ENCODE measurements at places on chromosomes 13 and 19.
A peak's percentile ranks its signal among the peaks of the same experiment; 100 is the strongest.

- DNase-seq = no peak
Measured at GRCh38 chr19:954672-955494, 29.0 kb downstream of the ARID3A start.

GRCh38 chr13:97948041-97948440 is 5.4 kb upstream of the IPO5 start:
- DNase-seq = no peak

DNA sequence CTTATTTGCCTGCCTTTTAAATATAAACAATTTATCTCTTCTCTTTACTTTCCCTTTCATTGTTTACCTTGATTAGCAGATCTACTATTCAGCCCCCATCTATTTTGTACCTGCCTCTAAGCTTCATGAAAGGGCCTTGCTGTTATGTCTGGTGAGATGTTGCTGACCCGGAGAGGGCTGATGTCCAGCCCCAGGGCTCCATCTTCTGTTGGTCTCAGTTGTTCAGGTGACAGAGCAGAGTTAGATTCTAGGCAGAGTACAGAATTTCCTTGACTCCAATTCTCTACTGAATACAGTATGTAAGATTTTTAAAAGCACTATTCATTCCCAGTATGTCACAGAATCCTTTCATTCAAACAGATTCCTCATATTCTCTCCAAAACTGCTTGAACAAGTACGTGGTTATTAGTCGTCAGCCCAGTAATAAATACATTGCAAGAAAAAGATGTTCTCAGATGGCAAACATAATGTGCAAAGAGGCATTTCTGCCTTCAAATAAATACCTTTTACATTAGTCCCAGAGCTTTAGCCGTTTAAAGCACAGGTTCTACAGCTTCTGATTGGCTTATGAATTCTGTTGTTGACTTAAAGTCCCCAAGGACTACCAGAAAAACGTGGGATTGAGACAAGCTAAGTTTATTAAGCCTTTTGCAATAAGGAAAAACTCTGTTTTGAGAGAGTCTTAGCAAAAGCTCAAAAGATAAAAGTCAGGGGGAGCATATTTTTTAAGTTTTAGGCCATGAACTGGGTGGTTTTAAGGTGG is 159.1 kb downstream of the GPC5 start:
- DNase-seq = no peak

DNA sequence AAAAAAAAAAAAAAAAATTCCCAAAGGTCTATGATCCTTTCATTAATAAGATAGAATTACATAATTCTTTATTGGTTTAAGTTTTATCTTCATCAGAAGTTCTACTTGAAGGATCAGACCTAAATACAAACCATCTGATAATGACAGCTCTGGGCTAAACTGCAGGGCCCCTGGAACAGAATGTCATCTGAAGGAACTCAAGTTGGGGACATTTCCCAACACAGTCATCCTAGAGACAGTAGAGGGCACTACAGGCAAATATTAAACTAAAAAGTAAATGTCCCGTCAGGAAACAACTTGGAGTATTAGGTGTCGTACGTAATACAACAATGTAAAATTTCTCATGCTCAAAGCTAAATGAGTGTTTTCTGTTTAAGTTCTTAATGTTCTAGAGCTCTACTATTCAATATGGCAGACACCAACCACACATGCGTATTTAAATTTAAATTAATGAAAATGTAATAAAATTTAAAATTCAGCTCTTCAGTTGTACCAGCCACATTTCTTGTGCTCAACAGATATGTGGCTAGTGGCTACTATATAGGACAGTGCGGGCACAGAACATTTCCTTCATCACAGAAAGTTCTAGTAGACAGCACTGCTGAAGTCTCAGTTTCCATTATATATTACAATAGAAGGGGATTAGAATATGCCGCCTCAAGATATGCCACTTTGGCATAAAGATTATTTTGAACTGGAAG is 21.8 kb upstream of the NAXD start:
- no peak for DNase-seq

GRCh38 chr19:3687774-3688706 is 12.2 kb downstream of the PIP5K1C start:
- DNase-seq = no peak

DNA sequence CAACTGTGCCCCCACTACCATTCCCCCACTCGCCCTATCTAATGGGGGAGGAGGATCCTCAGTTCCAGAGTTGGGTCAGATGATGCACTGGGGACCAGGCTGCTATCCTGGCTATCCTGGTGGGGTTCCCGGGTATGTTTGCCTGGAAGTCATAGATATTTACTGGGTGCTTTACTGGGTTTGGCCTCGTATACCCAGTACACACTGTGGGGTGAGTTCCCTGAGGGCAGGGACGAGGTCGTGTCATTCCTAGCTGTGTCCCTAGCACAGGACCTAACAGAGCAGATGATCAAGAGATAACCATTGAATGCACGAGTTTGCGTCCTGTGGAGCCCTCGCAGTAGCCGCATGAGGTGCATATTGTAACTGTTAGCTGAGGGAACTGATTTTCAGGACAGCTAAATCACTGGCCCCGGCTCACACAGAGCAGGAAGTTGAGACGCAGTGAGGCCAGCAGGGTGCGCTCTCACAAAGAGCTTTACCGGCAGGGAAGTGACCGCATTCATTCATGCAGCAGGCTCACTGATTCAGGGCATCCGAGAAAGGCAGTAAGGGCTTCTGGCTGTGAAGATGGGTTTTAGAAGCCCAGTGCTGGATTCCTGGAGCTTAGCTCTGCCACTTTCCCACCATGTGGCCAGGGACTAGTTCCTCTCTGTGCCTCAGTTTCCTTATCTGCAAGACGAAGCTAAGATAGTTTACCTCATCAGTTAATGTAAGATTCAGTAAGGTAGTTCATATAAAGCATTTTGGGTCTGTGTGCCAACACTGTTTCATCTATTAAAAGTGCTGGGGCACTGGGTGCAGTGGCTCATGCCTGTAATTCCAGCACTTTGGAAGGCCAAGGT is 6.0 kb downstream of the RUVBL2 start:
- DNase-seq = peak; percentile 62

DNA sequence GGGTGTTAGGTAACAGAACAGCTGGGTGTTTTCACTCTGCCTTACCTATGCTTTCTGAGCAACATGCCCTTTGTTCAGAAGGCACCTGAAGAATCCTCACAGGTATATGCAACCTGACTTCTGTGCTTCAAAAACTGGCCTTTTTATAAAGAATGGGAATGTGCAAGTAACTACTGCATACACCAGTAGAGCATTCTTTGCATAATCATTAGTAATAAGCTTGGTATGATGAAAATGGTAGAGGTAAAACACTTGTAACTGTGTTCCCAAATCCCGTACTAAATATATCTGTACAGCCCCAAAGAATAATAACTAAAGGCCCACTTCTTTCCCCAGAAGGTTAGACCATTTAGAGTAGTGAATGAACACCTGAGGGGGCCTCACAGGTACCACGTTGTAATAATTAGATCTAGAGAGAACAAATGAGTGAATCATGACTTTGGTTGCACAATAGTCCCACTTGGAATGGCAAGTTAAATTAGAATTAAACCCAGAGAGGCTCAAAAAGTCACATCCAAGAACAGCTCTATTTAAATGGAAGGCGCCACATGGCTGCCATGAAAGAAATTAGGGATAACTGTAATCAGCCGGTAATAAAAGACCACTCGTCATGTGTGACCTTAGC is 413.9 kb downstream of the KLF12 start:
- no peak for DNase-seq

DNA sequence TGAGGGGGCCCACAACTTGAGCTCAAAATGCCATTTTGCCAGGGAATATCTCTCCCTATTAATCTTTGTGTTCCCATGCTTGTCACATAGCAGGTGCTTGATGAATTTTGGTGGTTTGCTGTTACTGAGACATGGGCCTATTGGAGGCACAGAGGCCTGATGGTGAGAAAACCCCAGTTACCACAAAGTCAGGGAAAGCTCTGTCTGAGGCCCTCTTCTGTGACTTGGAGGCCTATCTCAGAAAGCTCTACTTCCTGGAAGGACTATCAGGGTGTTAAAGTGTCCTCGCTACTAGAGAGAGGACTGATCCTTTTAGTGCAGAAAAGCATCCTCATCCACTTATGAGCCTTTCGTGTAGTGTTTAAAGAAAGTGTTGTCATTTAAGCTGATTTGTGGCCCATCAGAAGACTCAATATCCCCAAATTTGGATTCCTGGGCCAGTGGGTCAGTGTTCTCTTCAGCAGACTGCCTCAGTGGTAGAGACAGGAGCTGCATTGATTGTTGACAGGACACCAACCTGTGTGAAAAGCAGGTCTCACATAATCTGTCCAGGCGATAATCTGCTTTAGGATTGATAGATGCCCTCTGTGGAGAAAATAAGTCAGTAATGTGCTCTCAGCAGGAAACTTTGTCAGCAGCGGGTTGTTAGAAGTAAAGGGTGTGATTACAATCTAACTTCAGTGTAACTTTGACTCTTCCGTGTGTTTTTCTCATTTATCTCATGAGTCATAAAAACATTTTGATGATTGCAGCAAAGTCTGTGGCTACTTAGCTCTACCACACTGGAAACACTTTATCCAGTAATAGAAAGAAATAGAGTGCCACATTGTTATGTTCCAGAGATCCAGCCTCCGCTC is 121.0 kb downstream of the AKAP11 start:
- DNase-seq = no peak

DNA sequence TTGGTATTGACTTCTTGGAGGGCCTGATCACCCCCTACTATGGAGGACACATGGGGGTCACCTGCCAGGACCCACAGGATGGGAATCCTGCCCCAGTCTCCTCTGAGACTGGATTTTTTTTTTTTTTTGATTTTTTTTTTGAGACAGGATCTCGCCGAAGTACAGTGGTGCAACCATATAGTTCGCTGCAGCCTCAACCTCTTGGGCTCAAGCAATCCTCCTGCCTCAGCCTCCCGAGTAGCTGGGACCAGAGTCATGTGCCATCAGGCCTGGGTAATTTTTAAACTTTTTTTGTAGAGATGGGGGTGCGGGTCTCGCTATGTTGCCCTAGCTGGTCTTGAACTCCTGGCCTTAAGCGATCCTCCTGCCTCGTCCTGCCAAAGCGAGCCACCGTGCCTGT is 14.2 kb upstream of the ADGRE5 start:
- DNase-seq = no peak

GRCh38 chr13:21698817-21699679 is 28.2 kb downstream of the FGF9 start:
- DNase-seq = no peak

DNA sequence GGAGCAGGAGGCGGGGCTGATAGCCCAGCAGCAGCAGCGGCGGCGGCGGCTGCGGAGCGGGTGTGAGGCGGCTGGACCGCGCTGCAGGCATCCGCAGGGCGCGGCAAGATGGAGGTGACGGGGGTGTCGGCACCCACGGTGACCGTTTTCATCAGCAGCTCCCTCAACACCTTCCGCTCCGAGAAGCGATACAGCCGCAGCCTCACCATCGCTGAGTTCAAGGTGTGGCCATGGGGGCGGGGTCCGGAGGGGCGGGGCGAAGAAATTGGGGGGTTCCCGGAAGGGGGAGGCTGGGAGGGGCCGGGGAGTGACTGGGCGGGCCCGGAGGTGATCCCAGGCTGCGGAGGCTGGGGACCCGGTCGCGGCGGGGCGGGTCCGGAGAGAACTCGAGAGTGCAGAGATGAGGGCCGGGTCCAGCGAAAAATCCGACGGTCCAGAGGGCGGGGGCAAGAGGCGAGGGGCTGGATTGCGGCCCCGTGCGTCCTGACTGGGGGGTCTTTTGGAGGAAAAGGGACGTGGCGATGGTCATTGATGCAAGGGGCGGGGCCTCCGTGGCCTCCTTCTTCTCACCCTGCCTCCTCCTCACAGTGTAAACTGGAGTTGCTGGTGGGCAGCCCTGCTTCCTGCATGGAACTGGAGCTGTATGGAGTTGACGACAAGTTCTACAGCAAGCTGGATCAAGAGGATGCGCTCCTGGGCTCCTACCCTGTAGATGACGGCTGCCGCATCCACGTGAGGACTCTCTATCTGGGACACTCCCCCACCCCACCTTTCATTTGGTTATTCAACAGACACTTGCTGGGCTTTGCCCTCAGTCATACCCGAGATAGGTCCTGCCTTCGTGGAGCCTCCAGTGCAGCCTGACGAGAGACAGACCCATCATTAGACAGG is at the start of gene TBCB:
Gene TBCB (plus strand): TSS at position 16 of the 891 bp plus-strand sequence. CDS start 93 bp downstream, at position 109.
- DNase-seq = peak; percentile 86

Data from stimulated activated CD8-positive, alpha-beta memory T cell treated with anti-CD3 and anti-CD28 coated beads, Interleukin-4, amount 100 ng/mL, for 24 hours (primary cell).